Frontal cortex (tissue), 4 donors: ENCODE measurements at places on chromosomes 16 and 17.

- no peak for DNase-seq
These were observed 194.7 kb downstream of the XYLT1 start for GRCh38 chr16:17276010-17276530.

- DNase-seq = no peak
These were observed 26.9 kb downstream of the AP1G1 start for GRCh38 chr16:71781741-71782140.

GRCh38 chr16:81767987-81768592 lies 11.0 kb upstream of the PLCG2 start:
- DNase-seq = no peak

- no peak for DNase-seq
These were observed 15.9 kb downstream of the NR1D1 start for GRCh38 chr17:40084477-40084876.

- DNase-seq = no peak
These were observed 8.6 kb downstream of the MAPT start for GRCh38 chr17:45902892-45903346.

- no peak for DNase-seq
These were observed 383 bp downstream of the ZNF598 start for GRCh38 chr16:2009164-2009711.

DNA sequence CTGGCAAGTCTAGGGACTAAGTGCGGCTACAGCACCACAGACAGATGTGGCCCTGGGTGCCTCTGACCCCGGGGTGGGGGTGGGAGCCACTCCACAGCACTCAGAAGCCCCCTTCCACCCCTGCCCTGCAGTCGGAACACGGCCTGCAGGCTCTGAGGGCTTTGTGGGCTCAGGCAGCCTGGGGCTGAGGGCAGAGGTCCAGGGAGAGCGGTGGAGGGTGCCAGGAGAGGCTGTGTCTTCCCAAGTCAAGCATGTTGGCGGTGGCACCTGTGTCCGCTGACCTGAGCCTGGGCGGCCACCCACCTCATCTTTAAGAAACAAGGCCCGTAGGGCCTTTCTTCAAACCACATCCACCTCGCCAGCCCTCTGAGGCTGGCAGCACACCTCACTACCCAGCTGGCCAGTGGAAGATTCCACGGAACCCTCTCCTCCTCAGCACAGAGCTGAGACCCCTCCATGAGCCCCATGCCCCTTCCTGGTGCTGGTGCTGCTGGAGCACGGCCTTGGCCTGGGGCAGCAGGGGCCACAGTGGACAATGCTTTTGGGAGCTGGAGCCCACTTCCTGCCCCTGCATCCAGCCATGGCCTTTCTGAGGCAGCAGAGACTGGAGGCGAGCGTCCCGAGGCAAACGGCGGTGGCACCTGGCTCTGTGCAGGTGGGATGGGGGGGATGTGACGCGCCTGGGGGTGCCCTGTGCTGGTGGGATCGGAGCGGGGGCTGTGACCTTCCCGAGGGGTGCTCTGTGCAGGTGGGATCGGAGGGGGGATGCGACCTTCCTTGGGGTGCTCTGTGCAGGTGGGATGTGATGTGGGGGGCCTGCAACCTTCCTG lies 77.8 kb downstream of the ZNF778 start:
- no peak for DNase-seq
